ENCODE measurements at places on chromosomes 2 and 18. TPM values are rescaled to one million over a fixed set of nuclear protein-coding genes. Genes with fewer than 3 reads are reported as not detected.

The PLGLB2 gene
- polyA plus RNA-seq, result not detected

The TRIM43 gene
- not detected for polyA plus RNA-seq

The UGT1A5 gene
- 2.9 TPM for polyA plus RNA-seq

The ESPNL gene
- 0.09 TPM for polyA plus RNA-seq

The FOSL2 gene
- 53.2 TPM for polyA plus RNA-seq

The EHD3 gene
- polyA plus RNA-seq, result 24.1 TPM
